ENCODE measurements at places on chromosomes 4 and X. TPM values are rescaled to one million over a fixed set of nuclear protein-coding genes. Genes with fewer than 3 reads are reported as not detected.

DNA sequence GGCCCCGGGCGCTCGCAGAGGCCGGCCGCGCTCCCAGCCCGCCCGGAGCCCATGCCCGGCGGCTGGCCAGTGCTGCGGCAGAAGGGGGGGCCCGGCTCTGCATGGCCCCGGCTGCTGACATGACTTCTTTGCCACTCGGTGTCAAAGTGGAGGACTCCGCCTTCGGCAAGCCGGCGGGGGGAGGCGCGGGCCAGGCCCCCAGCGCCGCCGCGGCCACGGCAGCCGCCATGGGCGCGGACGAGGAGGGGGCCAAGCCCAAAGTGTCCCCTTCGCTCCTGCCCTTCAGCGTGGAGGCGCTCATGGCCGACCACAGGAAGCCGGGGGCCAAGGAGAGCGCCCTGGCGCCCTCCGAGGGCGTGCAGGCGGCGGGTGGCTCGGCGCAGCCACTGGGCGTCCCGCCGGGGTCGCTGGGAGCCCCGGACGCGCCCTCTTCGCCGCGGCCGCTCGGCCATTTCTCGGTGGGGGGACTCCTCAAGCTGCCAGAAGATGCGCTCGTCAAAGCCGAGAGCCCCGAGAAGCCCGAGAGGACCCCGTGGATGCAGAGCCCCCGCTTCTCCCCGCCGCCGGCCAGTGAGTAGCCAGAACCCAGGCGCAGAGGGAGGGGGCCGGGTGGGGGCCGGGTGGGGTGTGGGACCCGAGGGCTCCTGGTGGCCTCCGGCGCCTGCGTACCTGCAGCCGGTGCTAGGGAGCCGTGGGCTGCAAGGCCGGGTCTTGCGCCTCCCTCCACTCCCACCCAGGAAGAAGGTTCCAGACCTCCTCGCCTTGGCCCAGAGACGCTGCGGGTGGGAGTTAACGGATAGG lies 534 bp downstream of the MSX1 start:
- DNase-seq: no peak

DNA sequence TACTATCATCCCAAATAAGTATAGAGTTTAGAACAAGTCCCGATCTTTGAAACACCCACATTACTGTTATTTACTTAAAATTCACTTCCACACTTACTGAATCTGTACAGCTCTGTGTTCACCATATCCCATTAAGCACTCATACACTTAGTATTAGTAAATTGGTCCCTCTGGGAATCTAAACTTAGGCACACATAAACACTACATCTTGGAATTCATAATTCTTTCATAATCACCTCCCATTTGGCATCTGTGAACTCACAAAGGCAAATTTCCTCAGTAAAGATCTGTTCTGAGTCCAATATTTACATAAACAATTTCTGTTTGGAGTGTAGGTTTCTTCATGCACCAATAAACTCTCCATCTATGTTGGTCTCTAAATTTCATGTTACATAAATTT lies 52.6 kb upstream of the PPARGC1A start:
- DNase-seq: no peak

- DNase-seq: peak; percentile 59
Observed at GRCh38 chrX:66013194-66013816, 26.6 kb downstream of the VSIG4 start.

GRCh38 chr4:163042306-163042705 lies 124.4 kb downstream of the NAF1 start:
- no peak for DNase-seq

- DNase-seq: no peak
Observed at GRCh38 chr4:41939016-41939626, 3.9 kb downstream of the TMEM33 start.

- DNase-seq: no peak
Observed at GRCh38 chrX:147978931-147979330, 2.2 kb upstream of the FMR1NB start.

GRCh38 chrX:37371578-37371991 lies 22.4 kb downstream of the PRRG1 start:
- no peak for DNase-seq

DNA sequence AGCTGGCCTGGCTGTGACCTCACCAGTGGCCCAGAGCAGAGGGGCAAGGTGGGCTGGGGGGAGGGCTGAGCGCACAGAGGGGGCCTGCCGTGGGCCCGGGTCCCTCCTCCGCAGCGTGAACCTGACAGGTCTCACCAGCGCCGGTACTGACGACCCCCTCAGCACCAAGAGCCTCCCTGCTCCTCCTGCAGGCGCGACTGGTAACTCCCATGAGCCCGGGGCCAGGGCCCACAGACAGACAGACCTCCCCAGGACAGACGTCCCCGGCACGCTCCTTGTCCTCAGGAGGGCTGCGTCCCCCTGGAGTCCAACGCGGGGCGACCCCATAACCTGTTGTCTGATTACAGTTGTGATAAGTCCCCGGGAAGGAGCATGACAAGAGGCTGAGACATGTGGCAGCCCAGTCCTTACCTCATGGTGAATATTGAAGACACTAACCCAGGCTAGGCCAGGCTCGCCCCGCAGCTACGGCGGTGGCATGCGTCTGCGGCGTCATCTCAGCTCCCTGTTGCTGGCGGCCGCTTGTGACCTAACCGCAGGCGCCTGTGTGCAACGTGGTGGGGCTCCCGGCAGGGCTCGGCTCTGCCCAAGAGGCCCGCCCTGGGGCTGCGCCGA lies 8.5 kb downstream of the AKAP17A start:
- DNase-seq: no peak

GRCh38 chrX:131987252-131987651 lies 35.9 kb upstream of the STK26 start:
- peak; percentile 82 for DNase-seq

DNA sequence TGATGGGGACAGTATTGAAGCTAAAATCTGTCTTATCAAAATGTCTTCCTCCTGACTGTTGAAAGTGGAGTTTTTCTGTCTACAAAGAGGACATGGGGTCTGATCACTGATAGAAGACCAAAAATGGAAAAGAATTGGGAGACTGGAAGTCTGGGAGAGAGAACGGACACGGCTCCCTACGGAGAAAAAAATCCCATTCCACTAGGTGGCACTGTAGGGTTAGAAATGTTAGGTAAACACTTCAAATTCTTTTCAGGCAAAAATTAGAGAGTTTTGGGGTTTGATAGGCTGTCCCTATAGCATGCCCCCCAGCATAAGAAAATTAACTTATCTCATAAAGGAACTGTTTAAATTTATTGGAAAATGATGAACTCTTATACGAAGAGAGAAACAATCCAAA lies 200.5 kb downstream of the FAM133A start:
- peak; percentile 0 for DNase-seq

GRCh38 chr4:14994242-14994641 lies 8.0 kb upstream of the CPEB2 start:
- DNase-seq: no peak

- no peak for DNase-seq
Observed at GRCh38 chr4:54192811-54193210, 36.3 kb upstream of the PDGFRA start.

- no peak for DNase-seq
Observed at GRCh38 chrX:10893366-10893765, 217.8 kb upstream of the HCCS start.

DNA sequence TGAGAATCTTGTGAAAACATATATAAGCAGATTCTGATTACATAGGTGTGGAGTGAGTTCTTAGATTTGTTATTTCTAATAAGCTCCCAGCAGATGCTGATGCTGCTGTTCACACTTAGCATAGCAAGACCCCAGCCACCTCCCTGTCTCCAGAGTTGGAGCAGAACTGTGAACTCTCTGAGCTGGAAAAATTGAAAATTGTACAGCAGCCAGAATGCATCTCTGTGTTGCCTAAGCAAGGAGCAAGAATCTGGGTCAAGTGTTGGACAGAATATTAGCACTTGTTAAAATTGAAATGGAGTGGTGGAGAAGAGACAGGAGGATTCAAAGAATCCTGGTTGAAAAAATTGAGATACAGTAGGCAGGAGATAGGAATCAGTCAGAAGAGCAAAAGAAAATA lies 146.6 kb upstream of the FAM47C start:
- DNase-seq: no peak

GRCh38 chrX:81377329-81377728 lies 175.4 kb downstream of the SH3BGRL start:
- peak; percentile 23 for DNase-seq

DNA sequence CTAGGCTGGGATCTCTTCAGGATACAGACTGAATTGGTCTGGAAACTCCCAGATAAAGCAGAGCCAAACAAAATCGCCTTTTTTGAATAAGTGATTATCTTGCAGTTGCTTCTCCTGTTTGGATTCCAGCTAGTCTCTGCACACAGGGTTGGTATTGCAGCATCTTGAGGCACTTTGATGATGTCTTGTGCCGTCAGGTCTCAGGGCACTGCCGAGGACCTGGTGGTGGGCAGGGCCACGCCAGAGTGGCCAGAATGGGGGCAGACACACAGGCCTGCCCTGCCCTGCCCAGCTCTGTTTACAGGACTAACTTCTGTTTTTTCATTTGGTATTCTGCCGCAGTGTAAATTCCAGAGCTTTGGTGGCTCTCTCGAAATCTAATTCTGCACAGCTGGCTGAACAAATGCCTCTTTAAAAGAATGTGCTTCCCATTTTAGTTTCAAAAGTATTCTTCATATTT lies 276.1 kb downstream of the NR3C2 start:
- DNase-seq: no peak

GRCh38 chr4:147578051-147578476 lies 39.1 kb upstream of the TMEM184C start:
- DNase-seq: no peak

DNA sequence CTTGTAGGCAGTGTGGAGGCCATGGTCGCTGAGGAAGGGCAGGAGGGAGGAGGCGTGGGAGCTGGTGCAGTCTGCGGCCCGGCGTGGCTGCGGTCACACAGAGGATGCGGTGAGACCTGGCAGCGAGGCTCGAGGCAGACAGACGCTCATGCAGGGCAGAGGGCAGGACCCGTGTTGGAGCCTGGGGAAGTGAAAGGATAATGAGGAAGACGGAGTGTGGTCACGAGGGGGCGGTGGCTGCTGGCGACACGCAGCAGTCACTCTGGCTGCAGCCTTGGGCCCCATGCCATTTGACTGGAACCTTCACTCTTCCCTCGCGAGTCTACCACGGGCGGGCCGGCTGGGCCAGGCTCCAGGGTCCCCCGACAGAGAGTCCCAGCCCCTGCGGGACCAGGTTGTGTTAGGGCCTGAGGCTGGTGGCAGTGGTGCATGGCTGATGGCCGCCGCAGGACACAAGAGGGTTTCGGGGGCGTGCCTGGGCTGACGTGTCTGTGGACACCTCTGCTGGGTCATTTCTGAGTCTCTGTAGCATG lies 68.8 kb upstream of the HGFAC start:
- no peak for DNase-seq

- DNase-seq: no peak
Observed at GRCh38 chr4:32425243-32425642, 1705.1 kb downstream of the PCDH7 start.

GRCh38 chr4:188680004-188680666 lies 540.9 kb downstream of the TRIML1 start:
- DNase-seq: no peak

- no peak for DNase-seq
Observed at GRCh38 chr4:30723201-30723955, 3.2 kb downstream of the PCDH7 start.

GRCh38 chr4:10018818-10019461 lies 2.4 kb downstream of the SLC2A9 start:
- DNase-seq: peak; percentile 28

- no peak for DNase-seq
Observed at GRCh38 chr4:94253036-94253435, 45.4 kb downstream of the SMARCAD1 start.

DNA sequence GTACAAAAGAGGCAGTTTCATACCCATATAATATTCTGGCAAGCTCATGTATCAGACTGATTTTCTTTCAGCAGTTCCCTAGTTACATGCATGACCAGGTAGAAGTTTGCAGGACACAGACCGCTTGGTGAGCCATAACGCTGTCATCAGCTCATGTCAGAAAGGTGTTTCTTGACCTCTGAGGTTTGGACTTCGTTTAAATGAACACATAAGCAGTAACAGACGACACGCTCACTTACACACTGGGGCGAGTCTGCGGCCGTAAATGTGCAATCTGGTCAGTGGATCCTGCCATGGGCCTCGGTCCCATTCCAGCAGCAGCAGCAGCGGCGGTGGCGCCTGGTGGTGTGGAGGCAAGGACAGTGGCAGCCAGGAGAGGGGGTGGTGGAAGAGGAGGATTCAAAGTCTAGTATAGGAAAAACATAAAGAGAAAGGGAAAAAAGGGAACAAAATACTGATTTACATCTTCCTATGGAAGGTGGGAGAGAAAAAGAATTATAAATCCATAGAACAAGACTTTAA lies 111.9 kb upstream of the CBR4 start:
- no peak for DNase-seq

DNA sequence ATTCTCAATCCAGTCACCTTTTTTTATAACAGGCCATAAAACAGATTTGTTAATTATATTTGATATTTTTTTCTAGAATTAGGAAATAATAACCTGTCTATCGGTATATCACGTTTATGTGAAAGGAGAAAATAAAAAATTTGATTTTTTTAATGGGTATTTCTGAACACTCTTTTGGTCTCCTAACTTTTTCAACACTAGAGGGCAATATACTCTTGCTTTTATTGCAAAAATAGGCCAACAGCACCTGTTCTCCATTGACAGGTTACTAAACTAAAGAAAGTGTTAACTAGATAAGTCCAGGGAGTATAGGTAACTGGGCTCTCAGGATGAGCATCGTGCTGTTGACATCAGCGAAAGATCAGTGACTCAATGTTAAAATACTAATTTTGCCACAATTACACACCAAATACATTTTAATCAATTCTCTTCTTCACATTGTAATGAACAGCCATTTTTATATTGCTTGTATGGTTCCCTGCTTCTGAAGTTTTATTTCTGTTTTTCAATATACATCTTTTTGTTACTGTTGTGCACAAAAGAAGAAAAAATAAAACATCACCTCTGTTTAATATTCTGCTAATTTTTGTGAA lies 22.8 kb downstream of the NDST4 start:
- DNase-seq: peak; percentile 56

DNA sequence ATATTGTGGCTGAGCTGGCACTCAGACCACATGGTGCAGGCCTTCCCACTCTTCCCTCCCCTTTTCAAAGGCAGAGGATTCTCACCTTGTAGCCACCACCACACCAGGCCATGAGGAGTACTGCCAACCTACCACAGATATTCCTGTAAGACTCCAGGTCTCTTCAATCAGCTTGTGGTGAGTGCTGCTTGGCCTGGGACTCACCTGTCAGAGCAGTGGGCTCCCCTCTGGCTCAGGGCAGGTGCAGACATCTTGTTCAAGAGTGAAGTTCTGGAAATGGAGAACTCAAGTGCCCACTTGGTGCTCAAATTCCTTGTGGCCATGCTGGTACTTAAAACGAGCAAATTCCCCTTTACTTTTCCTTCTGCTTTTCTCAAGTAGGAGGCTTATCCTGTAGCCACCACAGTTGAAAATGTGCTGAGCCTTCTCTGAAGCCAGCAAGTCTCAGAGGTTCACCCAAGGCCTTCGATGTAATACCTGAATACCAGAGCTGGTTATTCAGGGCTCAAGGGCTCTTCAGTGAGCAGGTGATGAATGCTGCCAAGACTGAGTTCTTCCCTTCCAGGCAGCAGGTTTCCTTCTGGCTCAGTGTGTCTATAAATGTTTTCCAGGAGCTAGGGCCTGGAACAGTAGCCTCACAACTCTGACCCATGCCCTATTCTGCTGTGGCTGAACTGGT lies 212.9 kb downstream of the TEX13C start:
- no peak for DNase-seq

The KLB gene
- total RNA-seq: not detected

The SPANXB1 gene
- total RNA-seq: not detected

The CCDC149 gene
- not detected for total RNA-seq

The TMEM31 gene
- 0.53 TPM for total RNA-seq

The GPR143 gene
- total RNA-seq: not detected

The ARR3 gene
- total RNA-seq: not detected

The TCP11X1 gene
- not detected for total RNA-seq

The POU3F4 gene
- not detected for total RNA-seq

The OCIAD2 gene
- 65.9 TPM for total RNA-seq

Data from OCI-LY7 (cell line).